CD4-positive, alpha-beta T cell (primary cell): ENCODE measurements at places on chromosomes 13 and 19.

DNA sequence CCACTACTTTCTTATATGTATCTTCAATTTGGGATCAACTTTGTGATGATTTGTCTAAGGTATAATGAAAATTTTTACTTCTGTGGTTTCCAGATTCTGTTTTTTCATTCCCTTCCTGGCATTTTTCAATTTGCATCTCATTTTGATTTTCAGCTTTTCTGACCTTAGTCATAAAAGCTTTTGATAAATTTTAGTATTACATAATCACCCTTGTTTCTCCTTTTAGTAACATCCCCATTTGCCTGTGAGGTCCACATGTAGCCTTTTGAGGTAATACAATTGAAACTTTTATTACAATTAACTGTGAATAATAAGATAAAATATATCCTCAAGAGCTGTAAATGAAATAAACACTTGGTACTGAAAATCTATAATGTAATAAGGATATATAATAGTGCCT, 31.2 kb downstream of the LACC1 start:
- no peak for DNase-seq

GRCh38 chr13:113041293-113041690, 64.3 kb upstream of the F7 start:
- DNase-seq, result no peak

DNA sequence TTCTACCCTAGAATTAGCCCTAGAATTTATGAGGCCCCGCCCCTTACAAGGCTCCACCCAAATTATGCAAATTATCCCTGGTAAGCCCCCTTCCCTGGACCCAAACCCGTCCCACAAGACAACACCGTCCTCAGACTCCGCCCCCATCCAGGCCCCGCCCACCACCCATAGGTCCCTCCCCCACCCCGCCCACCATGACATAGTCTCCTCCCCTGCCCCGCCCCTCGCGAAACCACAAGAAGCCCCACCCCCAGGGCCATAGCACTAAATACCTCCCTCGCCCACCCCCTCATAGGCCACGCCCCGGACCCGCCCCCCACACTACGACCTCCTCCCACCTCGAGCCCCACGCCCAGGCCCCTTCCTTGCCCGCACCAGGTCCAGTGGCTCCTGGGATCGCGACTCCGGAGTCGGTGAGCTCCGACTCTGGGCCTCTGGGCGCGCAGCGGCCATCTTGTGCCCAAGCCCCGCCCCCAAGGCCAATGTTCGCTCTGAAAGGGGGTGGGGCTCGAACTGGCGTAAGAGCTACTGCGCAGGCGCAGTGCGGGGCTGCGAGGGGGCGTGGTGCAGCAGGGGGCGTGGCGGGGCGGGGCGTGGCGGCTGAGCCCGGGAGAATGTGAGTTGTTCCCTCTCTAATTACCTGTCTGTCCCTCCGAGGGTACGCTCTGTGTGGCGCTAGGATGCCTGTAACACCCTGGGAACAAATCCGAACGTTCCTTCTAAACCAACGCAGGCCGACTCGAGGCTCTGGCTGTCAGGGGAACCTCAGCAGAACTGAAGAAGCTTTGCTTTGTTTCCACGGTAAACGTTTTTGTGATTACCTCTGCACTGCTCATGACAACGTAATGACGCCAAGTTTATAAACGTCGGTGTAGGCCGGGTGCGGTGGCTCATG, at the start of gene ZNF784:
ZNF784 (minus strand) TSS at position 458 of the 895 bp plus-strand sequence; CDS start at position 453, 5 bp downstream.
- peak; percentile 93 for DNase-seq

DNA sequence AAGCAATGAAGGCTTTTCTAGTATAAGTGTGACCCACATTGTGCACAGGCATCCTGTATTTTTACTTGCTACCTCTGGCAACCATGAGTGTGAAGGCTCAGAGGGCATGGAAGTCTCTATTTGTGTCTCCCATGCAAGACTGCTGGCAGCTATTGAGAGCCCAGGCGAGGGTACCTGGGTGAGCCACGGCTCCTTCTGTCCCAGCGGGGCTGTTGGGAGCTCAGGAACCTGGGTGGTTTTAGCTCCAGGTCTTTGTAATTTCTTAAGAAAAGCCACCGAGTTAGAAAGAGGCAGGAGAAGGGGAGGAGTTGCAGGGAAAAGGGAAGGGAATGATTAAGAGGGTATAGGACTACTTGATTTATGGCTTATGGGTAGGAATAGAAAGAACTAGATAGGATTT, 190.4 kb upstream of the SOX1 start:
- DNase-seq, result no peak

DNA sequence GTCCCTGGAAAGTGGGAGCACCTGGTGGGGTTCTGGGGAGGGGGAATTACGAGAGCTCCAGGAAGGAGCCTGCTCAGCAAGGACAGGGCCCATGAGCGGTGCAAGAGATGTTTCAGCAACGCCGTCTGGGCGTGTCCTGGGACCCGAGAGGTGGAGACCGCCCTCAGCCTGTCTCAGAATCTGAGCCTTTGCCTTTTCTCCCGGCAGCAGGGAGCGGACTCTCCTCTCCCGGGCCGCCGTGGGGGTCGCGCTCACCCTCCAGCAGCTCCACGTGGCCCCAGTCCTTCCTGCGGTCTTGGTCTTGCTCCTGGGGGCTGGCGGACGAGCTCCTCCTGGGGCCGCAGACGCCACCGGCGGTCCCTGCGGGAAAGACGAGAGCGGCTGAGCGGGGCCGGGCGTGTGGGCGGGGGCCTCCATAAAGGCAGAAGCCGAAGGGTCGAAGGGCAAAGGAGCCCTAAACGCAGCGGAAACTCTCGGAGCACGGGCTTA, 714 bp downstream of the POLRMT start:
- no peak for DNase-seq

DNA sequence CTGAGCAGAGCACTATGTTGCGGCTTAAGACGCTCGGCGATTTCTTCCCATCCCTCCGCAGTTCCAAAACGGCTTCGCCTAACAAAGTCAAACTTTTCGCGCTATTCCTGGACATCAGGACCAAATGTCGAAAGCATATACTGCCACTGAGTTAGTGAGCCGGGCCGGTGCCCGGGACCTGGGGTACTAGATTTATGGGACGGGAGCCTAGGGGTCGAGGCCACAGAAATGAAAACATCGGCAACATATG, 699 bp downstream of the RCBTB2 start:
- DNase-seq, result no peak

DNA sequence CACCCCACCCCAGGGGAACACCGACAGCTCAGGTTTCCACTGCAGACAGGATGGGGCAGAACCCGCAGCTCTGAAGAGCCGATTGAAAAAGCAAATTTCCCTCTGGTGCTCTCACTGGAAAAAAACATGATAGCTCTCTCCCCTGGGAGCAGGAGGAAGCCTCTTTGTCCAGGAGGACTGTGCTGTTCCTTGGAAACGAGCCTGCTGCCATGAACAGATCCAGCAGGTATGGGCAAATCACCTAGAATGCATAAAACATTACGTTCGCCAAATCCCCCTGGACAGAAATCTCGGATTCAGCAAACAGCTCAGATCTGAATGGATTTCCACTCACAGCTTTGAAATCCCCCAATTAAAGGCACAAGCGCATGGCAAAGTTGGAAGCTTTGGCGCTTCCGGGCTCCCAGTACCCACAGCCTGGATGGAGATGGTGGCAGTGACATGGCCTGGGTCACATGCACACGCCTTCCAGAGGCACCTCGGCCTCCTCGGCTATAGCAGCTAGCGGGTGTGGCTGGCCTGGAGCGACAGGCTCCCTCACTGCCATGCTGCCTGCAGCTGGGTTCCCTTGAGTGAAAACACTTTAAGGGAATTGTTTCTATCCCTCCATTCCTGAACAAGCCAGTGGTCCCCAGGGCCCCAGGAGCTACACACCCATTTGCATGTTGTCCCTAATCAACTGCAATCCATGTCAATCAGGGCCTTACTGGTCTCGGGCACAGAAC, 59.1 kb downstream of the CEBPG start:
- DNase-seq, result no peak

- DNase-seq, result no peak
Observed at GRCh38 chr19:30708416-30709178, 336.4 kb downstream of the ZNF536 start.
